IPS DF 6.9 (cell line): ENCODE measurements at places on chromosomes 12 and 14.

GRCh38 chr12:132363661-132364347, 34.4 kb upstream of the GALNT9 start:
- H3K36me3 ChIP-seq, result no peaks in the 10 kb centered on the region
- no peaks in the 10 kb centered on the region for H3K27me3 ChIP-seq
- no peak overlapping the region for H3K4me3 ChIP-seq
- H3K4me1 ChIP-seq, result no peaks in the 10 kb centered on the region

GRCh38 chr14:65840118-65840751, 427.7 kb downstream of the FUT8 start:
- no peak for DNase-seq
- no peak overlapping the region for H3K27ac ChIP-seq
- 0 out of 2 replicates have a peak, but pooled peaks cover under 1% of the 10 kb centered on the region for H3K4me1 ChIP-seq
- no peak overlapping the region for H3K4me3 ChIP-seq
- H3K27me3 ChIP-seq, result no peaks in the 10 kb centered on the region

GRCh38 chr12:115455268-115455681, 771.3 kb upstream of the TBX3 start:
- H3K27me3 ChIP-seq, result peaks cover 4% of the 10 kb centered on the region; the same call in 1 of the 2 replicates
- H3K4me1 ChIP-seq, result peaks cover 14% of the 10 kb centered on the region
- H3K27ac ChIP-seq, result no peak overlapping the region
- no peak overlapping the region for H3K4me3 ChIP-seq

DNA sequence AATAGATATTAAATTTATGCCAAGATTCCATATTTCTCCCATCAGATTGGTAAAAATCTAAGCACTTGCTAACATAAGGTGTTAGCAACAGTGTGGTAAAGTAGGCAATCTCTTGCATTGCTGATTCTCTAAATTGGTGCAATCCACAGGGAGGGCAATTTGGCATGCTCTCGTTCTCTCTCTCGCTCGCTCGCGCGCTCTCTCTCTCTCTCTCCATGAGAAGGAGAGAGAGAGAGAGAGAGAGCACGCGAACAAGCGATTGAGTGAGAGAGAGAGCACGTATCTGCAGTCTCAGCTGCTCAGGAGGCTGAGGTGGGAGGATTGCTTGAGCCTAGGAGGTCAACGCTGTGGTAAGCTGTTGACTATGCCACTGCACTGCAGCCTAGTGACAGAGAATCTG, 25.9 kb downstream of the PSEN1 start:
- no peak overlapping the region for H3K4me3 ChIP-seq
- H3K36me3 ChIP-seq, result no peaks in the 10 kb centered on the region
- H3K27me3 ChIP-seq, result no peaks in the 10 kb centered on the region

DNA sequence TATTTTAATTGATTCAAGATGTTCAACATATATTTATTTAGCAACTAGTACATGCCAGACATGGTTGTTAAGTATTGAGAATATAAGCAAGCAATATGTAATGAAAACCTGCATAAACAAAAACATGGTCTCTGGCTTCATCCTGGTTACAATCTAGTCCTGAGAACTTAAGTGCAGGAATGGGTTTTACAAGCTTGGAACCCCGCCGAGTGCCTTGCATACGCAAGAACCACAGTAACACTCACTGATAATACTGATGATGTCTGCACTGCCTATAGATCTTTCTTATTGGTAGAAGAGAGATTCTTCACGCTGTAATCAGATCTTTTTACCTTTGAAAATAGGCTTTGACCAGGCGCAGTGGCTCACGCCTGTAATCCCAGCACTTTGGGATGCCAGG, 22.9 kb upstream of the CALM1 start:
- DNase-seq, result no peak
- no peaks in the 10 kb centered on the region for H3K27me3 ChIP-seq
- H3K4me1 ChIP-seq, result no peaks in the 10 kb centered on the region; the same call in 1 of the 2 replicates

DNA sequence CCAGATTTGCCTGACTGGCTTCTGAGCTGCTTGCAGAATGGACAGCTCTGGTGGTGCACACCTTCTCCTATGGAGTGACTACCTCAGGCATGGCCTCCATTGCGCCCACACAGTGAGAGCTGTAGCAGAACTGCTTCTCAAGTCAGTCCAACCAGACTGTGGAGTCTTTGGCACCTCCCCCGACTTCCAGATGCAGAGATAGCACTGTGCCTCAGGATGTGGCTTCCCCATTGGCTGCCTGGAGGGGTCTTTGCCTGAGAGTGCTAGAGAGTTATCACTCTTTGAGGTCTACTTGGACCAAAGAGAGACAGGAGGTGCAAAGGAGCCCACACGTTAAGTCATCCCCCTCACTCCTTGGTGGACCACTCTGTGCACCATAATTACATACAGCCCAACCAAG, 44.8 kb upstream of the FRS2 start:
- H3K4me3 ChIP-seq, result no peak overlapping the region
- no peaks in the 10 kb centered on the region for H3K27me3 ChIP-seq
- no peaks in the 10 kb centered on the region for H3K36me3 ChIP-seq
- H3K27ac ChIP-seq, result no peak overlapping the region
- DNase-seq, result no peak

- DNase-seq, result no peak
- no peaks in the 10 kb centered on the region for H3K36me3 ChIP-seq
- no peaks in the 10 kb centered on the region for H3K4me1 ChIP-seq
- no peaks in the 10 kb centered on the region for H3K27me3 ChIP-seq
Measured at GRCh38 chr12:93113317-93114006, 184.4 kb upstream of the EEA1 start.

DNA sequence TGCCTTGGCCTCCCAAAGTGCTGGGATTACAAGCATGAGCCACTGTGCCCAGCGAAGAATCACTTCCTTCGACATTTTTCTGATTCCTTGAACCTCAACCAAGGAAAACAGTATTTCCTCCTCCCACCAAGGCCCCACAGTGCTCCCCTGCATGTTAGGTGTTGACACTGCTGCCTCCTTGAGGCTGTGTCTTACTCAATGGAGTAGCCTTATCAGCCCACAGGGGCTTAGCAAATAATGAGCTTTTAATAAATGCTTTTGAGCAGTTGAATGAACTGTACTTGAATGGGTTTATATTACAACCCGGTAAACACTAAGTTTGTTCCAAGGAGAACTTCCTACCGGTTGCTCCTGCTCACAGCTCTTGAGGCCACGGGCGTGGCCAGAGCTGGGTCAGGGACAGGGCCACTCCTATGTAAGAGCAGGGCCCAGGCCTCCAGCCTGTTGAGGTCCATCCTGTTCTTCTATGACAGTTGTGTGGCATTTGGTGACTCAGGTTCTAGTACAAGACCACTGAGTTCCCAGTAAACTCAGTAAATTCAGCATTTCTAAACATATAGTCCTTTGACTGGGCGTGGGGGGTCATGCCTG, 36.8 kb upstream of the TUBA1A start:
- H3K4me3 ChIP-seq, result no peak overlapping the region; the same call in 1 of the 2 replicates
- no peaks in the 10 kb centered on the region for H3K36me3 ChIP-seq
- DNase-seq, result no peak
- no peaks in the 10 kb centered on the region for H3K4me1 ChIP-seq
- no peaks in the 10 kb centered on the region for H3K27me3 ChIP-seq
- H3K27ac ChIP-seq, result no peak overlapping the region

DNA sequence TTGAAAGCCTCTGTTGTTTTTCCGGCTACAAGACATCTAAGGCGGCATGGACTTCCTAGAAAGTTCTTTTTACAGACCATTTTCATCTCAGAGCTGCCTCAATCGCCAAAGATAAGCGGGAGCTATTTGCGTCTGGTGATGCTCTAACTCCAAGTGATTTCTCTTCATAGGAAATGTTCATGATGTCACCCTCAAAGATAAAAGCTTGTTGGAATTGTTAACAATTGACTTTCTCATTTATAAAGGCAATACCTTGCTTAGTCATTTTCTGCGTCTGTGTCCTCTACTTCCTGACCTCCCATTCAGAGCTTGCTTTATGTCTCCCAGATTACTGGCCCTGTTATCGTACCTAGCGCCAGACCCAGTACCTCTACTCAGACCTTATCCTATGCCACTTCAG, 259.0 kb upstream of the G2E3 start:
- H3K4me3 ChIP-seq, result no peak overlapping the region
- no peaks in the 10 kb centered on the region for H3K4me1 ChIP-seq
- DNase-seq, result no peak
- no peaks in the 10 kb centered on the region for H3K27me3 ChIP-seq

DNA sequence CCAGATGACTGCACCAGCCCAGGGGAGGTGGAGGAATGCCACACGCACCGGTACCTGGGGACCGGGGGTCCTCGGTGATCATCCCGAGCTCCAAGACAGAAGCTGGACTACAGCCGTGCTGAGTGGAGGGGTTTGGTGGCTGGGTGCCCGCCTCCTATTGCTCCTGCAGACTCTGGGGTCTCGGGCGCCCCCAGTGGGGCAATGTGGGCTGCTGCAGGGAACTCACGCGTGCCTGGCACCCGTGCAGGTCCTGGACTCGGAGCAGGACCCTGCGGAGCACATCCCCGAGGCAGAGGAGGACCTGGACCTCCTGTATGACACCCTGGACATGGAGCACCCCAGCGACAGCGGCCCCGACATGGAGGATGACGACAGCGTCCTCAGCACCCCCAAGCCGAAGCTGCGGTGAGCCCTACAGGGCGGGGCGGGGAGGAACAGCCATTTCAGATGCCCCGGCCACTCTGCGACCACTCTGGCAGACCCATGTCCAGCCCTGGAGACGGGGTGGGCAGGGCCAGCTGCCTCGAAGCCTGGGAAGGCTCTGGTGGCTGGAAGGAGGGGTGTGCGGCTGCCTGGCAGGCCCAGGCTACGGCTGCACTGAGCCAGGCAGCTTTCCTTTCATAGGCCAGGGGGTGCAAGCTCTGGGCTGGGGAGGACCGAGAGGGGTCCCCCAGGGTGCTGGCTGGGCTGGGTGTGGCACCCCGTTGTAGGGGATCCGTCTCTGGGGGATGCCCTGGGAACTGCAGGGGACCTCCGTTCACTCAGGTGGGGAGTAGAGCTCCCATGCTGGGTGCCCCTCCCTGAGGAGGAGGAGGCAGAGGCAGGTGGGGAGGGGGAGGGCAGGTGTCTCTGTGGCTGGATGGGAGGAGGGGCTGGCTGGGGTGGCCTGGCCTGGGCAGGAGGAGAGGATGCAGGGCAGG, 21.6 kb upstream of the TEX22 start:
- H3K4me3 ChIP-seq, result no peak overlapping the region
- H3K27ac ChIP-seq, result no peak overlapping the region
- no peak for DNase-seq
- peaks cover 6% of the 10 kb centered on the region; the same call in 1 of the 2 replicates for H3K36me3 ChIP-seq

DNA sequence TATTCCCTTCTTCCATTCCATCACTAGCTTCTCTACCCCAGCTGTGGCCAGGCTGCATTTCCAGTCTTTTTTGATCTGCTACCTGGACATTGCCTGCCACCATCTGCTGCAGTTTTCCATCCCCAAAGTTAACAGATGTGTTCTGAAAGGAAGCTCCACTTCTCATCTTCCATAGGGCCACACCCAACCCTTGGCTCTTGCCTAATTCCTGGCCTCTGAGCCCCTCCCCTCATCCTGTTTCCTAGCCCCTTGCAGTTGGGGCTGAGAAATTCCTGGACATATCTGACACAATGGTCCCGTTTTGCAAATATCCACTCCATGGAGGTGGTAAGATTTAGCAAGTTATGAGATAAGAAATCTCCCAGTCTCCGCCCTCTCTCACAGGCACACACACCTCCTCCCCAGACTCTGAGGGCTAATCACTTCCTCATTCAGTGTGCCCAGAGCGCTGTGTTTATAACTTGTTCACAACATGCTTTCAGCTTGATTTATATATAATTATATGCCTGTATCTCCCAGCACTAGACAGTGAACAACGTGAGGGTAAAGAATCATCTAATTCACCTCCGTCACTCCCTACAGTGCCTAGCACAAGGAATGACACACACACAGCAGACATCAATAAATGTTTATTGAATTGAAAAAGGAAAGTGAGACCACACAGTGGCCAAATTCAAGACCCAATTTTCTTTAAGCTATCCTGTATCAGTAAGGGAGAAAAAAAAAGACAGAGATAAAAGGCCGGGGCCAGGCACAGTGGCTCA, 13.4 kb downstream of the SMUG1 start:
- H3K27ac ChIP-seq, result no peak overlapping the region
- peaks cover 3% of the 10 kb centered on the region; the same call in 1 of the 2 replicates for H3K4me1 ChIP-seq
- no peak overlapping the region for H3K4me3 ChIP-seq
- peaks cover 37% of the 10 kb centered on the region for H3K27me3 ChIP-seq
- DNase-seq, result no peak

GRCh38 chr12:94783862-94784261, 133.5 kb upstream of the TMCC3 start:
- no peaks in the 10 kb centered on the region for H3K27me3 ChIP-seq
- H3K36me3 ChIP-seq, result no peaks in the 10 kb centered on the region
- no peak overlapping the region for H3K27ac ChIP-seq
- no peak overlapping the region for H3K4me3 ChIP-seq
- DNase-seq, result no peak

GRCh38 chr14:34179727-34180126, 228.9 kb upstream of the EGLN3 start:
- H3K36me3 ChIP-seq, result no peaks in the 10 kb centered on the region
- no peak overlapping the region for H3K27ac ChIP-seq
- H3K4me1 ChIP-seq, result no peaks in the 10 kb centered on the region
- H3K27me3 ChIP-seq, result no peaks in the 10 kb centered on the region
- DNase-seq, result no peak

DNA sequence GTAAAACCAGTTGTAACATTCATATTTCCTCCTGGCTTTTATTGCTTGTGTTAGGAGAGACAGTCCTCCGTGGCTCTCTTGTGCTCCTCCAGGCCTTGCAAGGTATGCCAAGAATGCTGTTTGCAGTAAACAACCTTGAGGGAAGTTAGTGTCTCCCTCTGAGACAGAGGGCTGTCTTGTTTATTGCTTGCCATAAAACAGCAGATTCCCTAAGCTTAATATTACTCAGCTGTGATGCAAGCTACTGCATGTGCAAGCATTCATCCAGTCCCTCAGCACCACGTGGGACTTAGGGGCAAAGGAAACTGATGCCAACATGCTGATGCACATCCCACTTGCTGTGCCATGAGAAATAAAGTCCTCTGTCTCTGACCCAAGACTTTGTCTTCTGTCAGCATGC, 6.6 kb downstream of the POMT2 start:
- DNase-seq, result no peak
- H3K36me3 ChIP-seq, result no peaks in the 10 kb centered on the region
- H3K4me3 ChIP-seq, result no peak overlapping the region
- H3K27ac ChIP-seq, result no peak overlapping the region
- H3K4me1 ChIP-seq, result peaks cover 6% of the 10 kb centered on the region; the same call in 1 of the 2 replicates

GRCh38 chr12:104799458-104799857, 158.6 kb downstream of the SLC41A2 start:
- H3K4me3 ChIP-seq, result no peak overlapping the region
- no peak for DNase-seq
- no peaks in the 10 kb centered on the region for H3K36me3 ChIP-seq
- H3K27me3 ChIP-seq, result no peaks in the 10 kb centered on the region
- H3K27ac ChIP-seq, result no peak overlapping the region

DNA sequence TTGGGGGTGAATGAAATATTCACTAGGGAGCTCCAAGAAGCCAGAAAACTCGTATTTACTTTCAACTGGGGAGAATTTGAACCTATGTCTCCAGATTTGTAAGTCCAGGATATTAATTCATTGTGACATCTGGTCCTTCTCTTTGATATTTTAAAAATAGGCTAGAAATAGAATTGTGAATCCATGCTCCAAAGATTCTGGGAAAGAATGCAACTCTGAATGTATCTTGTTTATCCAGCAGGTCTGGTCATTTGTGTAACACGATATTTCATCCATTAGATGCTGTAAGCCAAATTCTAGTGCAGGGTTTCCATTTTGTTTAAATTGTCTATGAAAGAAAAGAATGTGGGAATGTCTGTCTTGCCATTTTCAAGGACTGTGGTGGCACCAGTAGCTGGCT, 334.7 kb downstream of the BMP4 start:
- DNase-seq, result no peak
- no peaks in the 10 kb centered on the region for H3K36me3 ChIP-seq
- H3K27me3 ChIP-seq, result no peaks in the 10 kb centered on the region

- no peaks in the 10 kb centered on the region for H3K4me1 ChIP-seq
- DNase-seq, result no peak
- no peak overlapping the region for H3K4me3 ChIP-seq
- no peaks in the 10 kb centered on the region for H3K36me3 ChIP-seq
- no peak overlapping the region for H3K27ac ChIP-seq
Measured at GRCh38 chr12:14946861-14947260, 8.5 kb upstream of the ERP27 start.
